ENCODE measurements at places on chromosomes 5 and 9.

DNA sequence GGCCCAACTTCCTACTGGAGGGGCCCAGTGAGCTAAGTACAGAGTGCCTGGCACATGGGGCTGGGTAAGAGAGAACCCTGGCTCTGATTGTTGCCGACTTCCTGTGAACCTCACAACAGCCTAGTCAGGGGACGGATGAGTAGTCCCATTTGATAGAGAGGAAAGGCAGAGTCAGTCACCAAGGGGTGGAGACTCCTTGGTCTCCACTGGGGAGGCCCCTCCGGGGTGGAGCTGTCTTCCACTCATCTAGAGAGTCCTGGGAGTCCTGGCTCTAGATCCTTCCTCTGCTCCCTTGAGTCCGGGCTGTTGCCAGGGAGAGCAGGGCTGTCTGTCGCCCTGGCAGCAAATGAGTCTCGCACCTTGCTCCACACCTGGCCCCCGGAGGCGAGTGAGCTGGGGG is 8.0 kb downstream of the GRK6 start:
- peak; percentile 58 for DNase-seq
- H3K4me3 ChIP-seq = peak overlapping the region; percentile 71
- peak overlapping the region; percentile 82 for H3K27ac ChIP-seq

GRCh38 chr5:33049298-33049697 is 338.2 kb downstream of the NPR3 start:
- DNase-seq = no peak
- no peaks in the 10 kb centered on the region for H3K27me3 ChIP-seq
- H3K4me3 ChIP-seq = no peak overlapping the region
- H3K27ac ChIP-seq = no peak overlapping the region

DNA sequence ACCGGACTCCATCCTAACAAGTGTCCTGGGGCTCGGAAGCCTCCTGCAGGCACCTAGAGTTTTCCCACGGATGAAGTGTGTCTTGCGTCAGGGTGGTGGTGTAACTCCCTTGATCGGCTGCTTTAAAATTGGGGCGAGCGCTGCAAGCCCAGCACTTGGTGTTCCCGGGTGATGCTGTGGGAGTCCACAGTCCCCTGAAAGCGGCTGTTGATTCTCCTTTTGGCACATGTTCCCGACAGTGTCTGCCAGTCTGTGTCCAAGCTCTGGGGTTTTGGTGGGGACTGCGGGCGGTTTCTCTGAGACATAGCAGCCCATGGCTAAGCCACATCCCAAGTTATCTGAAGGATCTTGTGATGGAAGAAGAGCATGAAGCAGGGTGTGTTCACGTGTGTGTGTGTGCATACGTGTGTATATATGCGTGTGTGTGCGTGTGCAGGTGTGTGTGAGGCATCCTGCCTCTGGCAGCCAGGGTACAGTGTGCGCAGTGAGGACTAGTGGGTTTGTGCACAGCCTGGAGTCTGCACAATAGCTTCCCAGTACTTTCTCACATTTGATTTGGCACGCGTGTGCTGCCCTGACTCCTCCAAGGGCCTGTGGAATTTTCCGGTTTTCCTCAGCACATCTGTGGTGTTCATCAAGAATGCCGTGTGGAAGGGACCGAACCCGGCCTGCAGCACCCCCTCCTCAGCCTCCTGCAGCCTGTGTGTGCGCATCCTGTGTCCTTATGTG is 16.9 kb downstream of the SLC25A48 start:
- DNase-seq = no peak
- no peaks in the 10 kb centered on the region for H3K4me1 ChIP-seq
- H3K36me3 ChIP-seq = no peaks in the 10 kb centered on the region
- H3K27ac ChIP-seq = no peak overlapping the region
- H3K27me3 ChIP-seq = peaks cover 3% of the 10 kb centered on the region
- H3K4me3 ChIP-seq = no peak overlapping the region

GRCh38 chr9:13076616-13077015 is 202.9 kb downstream of the MPDZ start:
- H3K27ac ChIP-seq = no peak overlapping the region
- no peak for DNase-seq
- H3K27me3 ChIP-seq = no peaks in the 10 kb centered on the region
- H3K4me3 ChIP-seq = no peak overlapping the region
- no peaks in the 10 kb centered on the region for H3K36me3 ChIP-seq

GRCh38 chr9:113600871-113601614 is 137.5 kb downstream of the RGS3 start:
- peaks cover 8% of the 10 kb centered on the region for H3K4me1 ChIP-seq
- H3K36me3 ChIP-seq = peaks cover 7% of the 10 kb centered on the region
- H3K27me3 ChIP-seq = no peaks in the 10 kb centered on the region

- DNase-seq = no peak
- no peaks in the 10 kb centered on the region for H3K27me3 ChIP-seq
- H3K27ac ChIP-seq = no peak overlapping the region
- no peaks in the 10 kb centered on the region for H3K4me1 ChIP-seq
- H3K36me3 ChIP-seq = no peaks in the 10 kb centered on the region
These were observed 826 bp upstream of the PRDM9 start for GRCh38 chr5:23506329-23507236.

DNA sequence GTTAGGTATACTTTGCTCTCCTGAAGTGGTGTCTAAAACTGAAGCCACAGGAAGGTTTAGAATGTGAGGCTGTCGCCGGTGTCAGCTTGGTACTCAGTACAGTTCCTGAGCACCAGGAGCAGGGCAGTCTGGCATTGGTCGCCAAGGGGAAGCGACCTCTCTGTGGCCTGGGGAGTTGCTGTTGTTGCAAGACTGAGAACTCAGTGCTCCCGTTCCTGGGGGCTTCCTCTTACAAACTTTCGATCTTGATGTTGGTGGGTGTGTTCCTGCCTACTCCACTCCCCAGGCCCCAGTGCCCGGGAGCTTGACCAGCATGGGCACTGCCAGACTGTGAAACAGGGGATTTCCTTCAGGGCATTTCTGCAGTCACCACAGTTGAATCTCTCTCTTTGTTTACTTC is 52.4 kb upstream of the PPARGC1B start:
- peaks cover 5% of the 10 kb centered on the region for H3K27me3 ChIP-seq
- H3K4me3 ChIP-seq = no peak overlapping the region
- no peak for DNase-seq
- no peak overlapping the region for H3K27ac ChIP-seq
- H3K36me3 ChIP-seq = no peaks in the 10 kb centered on the region

GRCh38 chr5:146818822-146819221 is 59.7 kb downstream of the PPP2R2B start:
- no peak overlapping the region for H3K27ac ChIP-seq
- no peak for DNase-seq
- no peak overlapping the region for H3K4me3 ChIP-seq
- peaks cover under 1% of the 10 kb centered on the region for H3K4me1 ChIP-seq
- H3K27me3 ChIP-seq = no peaks in the 10 kb centered on the region
- no peaks in the 10 kb centered on the region for H3K36me3 ChIP-seq

DNA sequence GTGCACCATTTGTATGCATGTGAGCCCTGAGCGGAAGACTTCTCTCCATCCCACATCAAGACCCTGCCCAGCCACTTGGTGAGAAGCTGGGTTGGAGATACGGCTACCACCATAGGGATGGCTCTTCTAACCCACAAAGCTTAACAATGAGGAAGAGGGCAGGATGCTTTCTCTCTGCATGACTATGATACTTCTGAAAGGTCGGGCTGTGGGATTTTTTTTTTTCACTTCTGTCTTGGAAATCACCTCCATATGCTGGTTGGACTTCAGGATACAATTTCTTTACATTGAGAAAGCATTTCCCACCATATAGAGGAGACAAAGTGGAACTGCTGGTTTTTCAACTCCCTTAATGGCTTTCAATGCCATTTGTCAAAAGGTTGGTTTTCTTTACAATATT is 30.5 kb downstream of the ZNF366 start:
- peaks cover 15% of the 10 kb centered on the region for H3K27me3 ChIP-seq
- H3K36me3 ChIP-seq = no peaks in the 10 kb centered on the region
- H3K4me3 ChIP-seq = no peak overlapping the region
- DNase-seq = no peak
- no peak overlapping the region for H3K27ac ChIP-seq

GRCh38 chr5:75756981-75757380 is 39.7 kb upstream of the POC5 start:
- H3K27ac ChIP-seq = no peak overlapping the region
- H3K36me3 ChIP-seq = no peaks in the 10 kb centered on the region
- no peaks in the 10 kb centered on the region for H3K4me1 ChIP-seq
- H3K27me3 ChIP-seq = peaks cover 20% of the 10 kb centered on the region

GRCh38 chr5:1380011-1380817 is 35.3 kb upstream of the CLPTM1L start:
- H3K27ac ChIP-seq = peak overlapping the region; percentile 73
- no peaks in the 10 kb centered on the region for H3K36me3 ChIP-seq
- peak; percentile 49 for DNase-seq
- H3K4me1 ChIP-seq = peaks cover 2% of the 10 kb centered on the region
- H3K4me3 ChIP-seq = peak overlapping the region; percentile 80

DNA sequence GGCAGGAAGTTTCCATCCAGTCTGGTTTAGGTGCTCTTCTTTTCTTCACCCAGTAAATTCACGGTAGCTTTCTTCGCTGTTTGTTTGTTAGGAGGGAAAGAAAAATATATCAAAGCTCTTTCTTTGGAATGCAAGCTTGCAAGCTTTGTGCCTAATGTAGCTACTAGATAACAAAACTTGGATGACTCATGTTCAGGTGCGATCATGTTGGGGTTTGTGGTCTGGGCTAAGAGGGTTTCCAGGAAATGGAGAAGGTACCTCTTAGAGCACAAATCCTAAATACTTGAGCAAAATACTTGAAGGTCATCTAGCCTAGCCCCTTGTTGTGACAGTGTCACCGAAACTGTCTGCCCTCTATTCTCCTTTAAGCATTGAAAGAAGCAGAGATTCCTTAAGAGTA is 17.7 kb downstream of the SRP19 start:
- H3K36me3 ChIP-seq = peaks cover 40% of the 10 kb centered on the region
- no peaks in the 10 kb centered on the region for H3K27me3 ChIP-seq
- peak overlapping the region; percentile 73 for H3K27ac ChIP-seq
- H3K4me3 ChIP-seq = peak overlapping the region; percentile 45

DNA sequence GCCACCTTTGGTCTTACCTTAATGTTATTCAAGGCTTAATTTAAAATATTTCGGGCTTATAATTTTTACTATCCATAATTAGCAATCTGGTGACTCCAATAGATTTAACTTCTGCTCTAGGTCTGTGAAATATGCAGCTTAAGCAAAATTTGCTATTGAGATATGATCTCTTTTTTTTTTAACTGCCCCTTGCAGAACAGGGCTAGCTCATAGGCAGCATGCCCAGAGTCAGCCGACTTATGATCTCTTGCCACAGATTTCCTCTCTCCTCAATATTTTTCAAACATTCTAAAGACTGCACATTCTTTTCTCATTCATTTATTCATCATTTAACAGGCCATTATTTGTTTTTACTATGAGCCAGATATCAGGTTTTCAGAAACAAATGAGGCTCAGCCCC is 4.5 kb downstream of the TTC23L start:
- no peak for DNase-seq
- peaks cover 14% of the 10 kb centered on the region for H3K27me3 ChIP-seq
- H3K4me1 ChIP-seq = peaks cover 5% of the 10 kb centered on the region
- no peak overlapping the region for H3K27ac ChIP-seq

- no peaks in the 10 kb centered on the region for H3K27me3 ChIP-seq
- H3K27ac ChIP-seq = no peak overlapping the region
- H3K4me3 ChIP-seq = no peak overlapping the region
- H3K4me1 ChIP-seq = no peaks in the 10 kb centered on the region
- no peak for DNase-seq
These were observed 265.7 kb downstream of the MTRR start for GRCh38 chr5:8134609-8135008.

DNA sequence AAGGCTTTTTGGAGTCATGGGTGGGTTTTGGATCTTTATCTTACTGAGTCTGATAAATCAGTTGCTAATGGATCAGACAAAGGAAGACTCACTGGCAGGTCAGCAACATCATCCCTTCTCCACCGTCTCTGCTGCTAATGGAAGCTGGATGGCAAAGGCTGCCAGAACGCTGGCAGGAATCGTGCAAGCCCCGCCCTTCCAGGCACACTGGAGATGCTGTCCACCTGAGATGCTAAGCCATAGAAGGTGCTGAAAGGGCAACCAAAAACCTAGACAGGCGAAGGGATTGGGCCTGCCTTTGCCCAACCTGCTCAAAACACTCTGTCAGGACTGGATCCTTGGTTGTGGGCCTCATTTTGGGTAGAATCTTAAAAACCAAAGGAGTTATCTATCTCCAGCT is 139.5 kb upstream of the FSTL4 start:
- H3K4me3 ChIP-seq = no peak overlapping the region
- no peak overlapping the region for H3K27ac ChIP-seq
- H3K27me3 ChIP-seq = peaks cover 11% of the 10 kb centered on the region
- H3K36me3 ChIP-seq = no peaks in the 10 kb centered on the region
- DNase-seq = no peak

DNA sequence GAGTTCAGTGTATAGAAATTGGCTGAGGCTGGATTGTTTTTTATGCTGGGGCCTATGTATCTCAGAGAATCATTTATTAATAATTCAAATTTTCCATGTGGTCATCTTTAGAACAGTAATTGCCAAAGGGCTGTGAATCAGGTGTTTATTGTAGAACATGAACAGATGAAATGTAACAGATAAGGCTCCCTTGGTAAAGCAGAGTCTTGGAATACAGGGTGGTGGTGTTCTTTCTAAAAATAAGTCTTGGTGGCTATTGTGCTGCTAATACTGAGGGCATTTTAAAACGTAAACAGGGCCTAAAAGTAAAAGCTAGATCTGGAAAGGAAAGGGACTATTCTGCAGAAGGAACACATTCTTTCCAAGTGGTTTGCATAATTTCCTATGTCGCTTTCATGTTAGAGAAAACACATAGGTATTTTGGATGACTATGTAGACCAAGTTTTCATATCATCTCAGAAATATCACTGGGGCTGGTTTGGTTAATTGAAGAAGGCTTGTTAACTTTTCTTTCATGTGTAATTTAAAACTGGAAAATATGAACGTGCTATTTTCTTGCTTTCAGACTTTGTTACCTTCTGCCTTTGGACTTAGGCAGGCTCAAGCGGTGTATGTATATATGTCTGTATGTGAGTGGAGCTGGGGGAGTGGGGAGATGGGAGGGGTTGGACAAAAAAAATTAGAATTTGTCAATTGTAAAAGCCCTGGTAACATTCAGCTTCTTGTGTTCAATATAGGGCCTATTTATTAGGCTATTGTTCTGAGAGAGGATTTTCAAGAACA is 119.9 kb upstream of the ANKRD55 start:
- H3K4me1 ChIP-seq = peaks cover 1% of the 10 kb centered on the region
- H3K36me3 ChIP-seq = no peaks in the 10 kb centered on the region
- no peak overlapping the region for H3K4me3 ChIP-seq
- no peak overlapping the region for H3K27ac ChIP-seq
- no peaks in the 10 kb centered on the region for H3K27me3 ChIP-seq

DNA sequence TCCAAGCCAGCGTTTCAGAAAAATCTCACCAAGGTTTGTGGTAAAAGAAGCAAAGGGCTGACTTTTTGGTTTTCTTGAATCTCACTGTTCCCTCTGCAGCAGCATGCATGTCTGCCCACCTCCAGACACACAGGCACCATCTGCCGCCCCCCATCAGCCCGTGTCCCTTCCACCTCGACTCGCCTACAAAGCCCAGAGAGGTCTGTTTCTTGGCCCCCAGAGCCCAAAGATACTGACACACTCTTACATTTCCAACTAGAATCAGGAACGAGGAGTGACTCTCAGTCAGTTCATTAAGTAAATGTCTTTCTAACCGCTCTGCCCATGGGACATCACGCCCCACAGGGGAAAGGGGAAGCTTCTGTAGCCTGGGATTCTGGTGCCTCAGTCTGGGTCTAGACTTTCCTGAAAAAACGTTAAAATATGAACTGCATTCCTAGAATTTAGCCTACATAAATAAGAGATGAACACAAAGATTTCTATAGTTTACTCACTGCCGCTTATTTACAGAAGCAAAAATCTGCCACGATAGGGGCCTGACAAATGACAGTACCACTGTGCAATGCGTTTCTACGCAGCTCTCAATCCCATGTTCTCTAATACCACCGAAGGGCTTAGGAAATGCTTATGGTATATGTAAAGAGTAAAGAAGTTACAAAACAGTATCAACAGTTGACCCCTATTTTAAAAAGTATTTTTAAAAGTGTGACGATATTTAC is 4.1 kb downstream of the IL4 start:
- DNase-seq = no peak
- H3K4me1 ChIP-seq = peaks cover 40% of the 10 kb centered on the region
- no peak overlapping the region for H3K27ac ChIP-seq
- H3K27me3 ChIP-seq = no peaks in the 10 kb centered on the region
- no peak overlapping the region for H3K4me3 ChIP-seq
